ENCODE measurements at places on chromosomes 6 and 20. TPM values are rescaled to one million over a fixed set of nuclear protein-coding genes. Genes with fewer than 3 reads are reported as not detected.

DNA sequence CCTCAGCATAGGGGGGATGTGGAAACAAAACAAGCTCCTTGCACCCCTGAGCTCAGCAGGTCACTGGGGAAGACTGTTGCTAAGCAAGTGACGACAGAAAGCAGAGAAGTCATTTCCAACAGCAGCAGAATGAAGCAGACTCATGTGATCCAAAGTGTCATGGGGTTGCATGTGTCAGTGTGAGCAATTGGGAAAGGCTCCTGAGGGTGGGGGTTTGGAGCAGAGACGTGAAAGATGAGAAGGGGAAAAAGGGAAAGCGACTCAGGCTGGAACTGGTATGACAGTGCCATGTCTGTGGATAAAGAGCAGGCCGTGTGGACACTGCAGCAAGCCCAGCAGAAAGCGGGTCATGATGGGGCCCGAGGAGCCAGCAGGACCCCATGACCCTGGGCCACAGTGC lies 363.9 kb downstream of the PREX1 start:
- H3K27me3 ChIP-seq, result peaks cover 2% of the 10 kb centered on the region
- DNase-seq, result no peak
- no peak overlapping the region for H3K4me3 ChIP-seq
- H3K27ac ChIP-seq, result no peak overlapping the region

- no peak for DNase-seq
- H3K36me3 ChIP-seq, result peaks cover 8% of the 10 kb centered on the region
- peaks cover 3% of the 10 kb centered on the region for H3K27me3 ChIP-seq
These were observed 143.6 kb downstream of the OR2B2 start for GRCh38 chr6:27768556-27768955.

GRCh38 chr6:113735491-113735890 lies 121.7 kb upstream of the MARCKS start:
- peaks cover 3% of the 10 kb centered on the region for H3K4me1 ChIP-seq
- no peaks in the 10 kb centered on the region for H3K36me3 ChIP-seq
- no peak for DNase-seq
- no peak overlapping the region for H3K4me3 ChIP-seq
- no peak overlapping the region for H3K27ac ChIP-seq

DNA sequence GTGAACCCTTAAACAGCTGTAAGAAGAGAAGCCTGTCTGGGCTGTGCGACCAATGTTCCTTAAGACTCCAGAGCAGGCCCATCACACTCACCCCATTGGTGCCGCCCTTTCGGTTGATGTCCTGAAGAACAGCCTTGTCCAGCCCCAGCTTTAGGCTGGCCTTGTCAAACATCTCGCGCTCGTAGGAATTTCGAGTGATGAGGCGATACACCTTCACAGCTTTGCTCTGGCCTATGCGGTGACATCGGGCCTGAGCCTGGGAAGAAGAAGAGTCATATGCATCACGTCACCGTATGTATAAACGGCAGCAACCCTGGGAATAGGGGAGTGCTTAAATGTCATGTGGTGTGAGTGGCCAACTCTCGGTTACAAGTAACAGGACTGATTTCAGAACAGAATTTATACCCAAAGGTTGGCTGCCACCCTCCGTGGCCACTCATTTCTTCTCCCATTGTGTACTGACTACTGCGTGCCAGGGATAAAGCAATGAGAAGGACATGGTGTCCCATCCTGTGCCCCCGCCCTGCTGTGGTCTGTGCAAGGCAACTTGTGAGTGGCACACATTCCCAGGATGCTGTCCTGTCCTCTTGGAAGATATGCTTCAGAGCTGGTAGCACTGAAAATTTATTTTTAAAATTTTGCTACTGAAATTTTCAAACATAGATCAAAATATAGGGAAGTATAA lies 90.7 kb upstream of the EMILIN3 start:
- H3K27me3 ChIP-seq, result no peaks in the 10 kb centered on the region
- DNase-seq, result no peak
- no peak overlapping the region for H3K27ac ChIP-seq
- no peak overlapping the region for H3K4me3 ChIP-seq
- peaks cover 48% of the 10 kb centered on the region for H3K36me3 ChIP-seq

DNA sequence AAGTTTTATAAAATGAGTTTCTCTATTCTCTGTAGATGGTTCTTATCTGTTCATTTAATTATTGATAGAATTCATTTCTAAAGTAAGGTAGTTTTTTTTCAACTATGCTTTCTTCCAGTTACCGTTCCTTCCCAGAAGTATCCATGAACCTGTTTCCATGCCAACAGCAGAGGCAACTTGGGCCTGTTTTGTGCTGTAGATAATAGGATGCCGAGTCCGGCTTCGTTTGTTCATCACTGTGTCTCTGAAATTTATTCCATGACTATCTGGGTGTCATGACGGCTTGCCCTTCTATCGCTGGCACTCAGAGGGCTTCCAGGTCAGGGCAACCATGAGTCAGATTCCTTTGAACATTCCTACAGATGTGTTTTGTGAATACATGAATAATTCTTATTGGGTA lies 190.4 kb downstream of the SYNDIG1 start:
- no peaks in the 10 kb centered on the region for H3K4me1 ChIP-seq
- no peaks in the 10 kb centered on the region for H3K27me3 ChIP-seq
- H3K36me3 ChIP-seq, result no peaks in the 10 kb centered on the region

DNA sequence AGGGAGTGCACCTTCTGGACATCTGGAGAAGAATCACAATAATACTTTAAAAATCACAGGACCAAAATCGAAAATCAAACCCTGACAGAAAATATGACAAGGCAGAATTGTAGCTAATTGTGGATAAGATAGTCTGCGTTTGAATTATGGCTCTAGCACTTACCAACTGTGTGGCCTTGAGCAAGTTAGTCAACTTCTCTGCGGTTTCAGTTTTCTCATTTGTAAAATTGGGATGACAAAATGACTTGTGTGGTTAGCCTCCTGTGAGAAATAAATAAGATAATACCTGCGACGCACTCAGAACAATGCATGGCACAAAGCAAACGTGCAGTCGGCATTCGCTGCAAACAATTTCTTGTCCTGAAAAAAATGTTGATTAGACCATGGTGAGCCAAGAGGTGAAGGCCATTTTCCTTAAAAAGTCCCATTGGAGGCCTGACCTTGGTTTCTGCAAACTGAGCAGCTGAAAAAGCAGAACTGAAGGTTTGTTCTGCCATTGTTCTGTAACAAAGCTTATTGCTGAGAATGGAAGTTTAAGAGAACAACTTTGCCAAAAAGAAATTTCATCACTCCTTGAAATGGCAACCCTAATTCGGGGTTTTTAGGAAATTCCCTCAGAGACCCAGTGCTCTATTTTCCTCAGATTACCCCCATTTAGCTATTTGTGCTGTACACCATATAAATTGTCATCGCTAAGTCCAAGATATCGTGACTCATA lies 266.3 kb downstream of the ERMARD start:
- peaks cover 29% of the 10 kb centered on the region for H3K27me3 ChIP-seq
- no peaks in the 10 kb centered on the region for H3K4me1 ChIP-seq
- H3K4me3 ChIP-seq, result no peak overlapping the region

DNA sequence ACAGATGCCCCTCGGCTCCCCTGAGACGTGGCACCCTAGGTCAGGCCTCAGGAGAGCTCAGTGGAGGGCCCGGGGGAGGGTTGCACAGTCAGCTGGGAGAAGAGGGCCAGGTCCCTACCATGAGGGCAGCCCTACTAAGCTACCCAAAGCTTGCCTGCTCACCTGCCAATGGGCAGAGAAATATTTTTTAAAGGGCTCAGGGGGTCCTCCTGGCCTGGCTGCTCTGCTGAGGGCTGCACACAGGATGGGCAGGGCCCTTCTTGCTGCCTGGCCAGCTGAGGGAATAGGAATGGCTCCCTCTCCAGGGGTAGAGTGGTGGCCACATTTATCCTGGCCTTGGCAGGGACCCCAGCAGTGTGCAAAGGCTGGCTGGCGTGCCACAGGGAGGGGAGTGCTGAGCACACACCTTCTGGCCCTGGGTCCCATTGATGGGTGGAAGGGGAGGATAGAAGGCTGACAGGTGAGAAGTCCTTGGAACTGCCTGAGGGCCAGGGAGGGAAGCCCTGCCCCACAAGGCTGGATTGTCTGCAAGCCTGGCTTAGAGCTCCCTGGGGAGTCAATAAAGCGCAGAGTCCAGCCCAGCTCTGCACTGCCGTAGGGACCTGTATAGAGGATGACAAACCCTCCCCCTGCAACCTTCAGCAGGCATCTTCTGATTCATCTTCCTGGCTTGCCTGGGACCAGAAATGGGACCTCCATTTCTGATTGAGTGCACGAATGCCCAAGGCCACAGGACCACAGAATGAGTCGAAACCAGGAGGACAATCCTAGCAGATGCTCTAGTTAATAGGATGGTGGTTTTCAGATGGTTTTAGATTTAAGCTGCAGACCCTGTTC lies 62.1 kb downstream of the NOL4L start:
- peak; percentile 43 for DNase-seq
- no peak overlapping the region for H3K4me3 ChIP-seq
- H3K27me3 ChIP-seq, result no peaks in the 10 kb centered on the region
- H3K4me1 ChIP-seq, result peaks cover 67% of the 10 kb centered on the region

DNA sequence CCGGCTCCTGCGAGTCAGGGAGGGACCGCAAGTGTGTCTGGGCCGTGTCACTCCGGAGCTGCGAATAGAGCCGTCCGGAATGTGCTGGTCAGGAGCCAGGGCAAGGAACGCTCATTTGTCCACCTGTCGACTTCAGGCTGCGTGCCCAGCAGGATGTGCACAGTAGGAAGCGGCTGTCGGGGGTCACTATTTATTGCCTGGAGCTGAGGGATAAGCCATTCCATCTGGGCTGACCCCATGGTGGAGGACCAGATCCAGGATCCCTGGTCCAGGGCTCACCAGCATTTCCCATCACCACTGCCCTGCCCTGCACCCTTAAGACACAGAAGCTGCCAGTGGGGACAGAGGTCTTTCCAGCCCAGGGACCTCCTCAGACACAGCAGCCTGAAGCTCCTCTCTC lies 14.7 kb downstream of the NTSR1 start:
- H3K4me3 ChIP-seq, result no peak overlapping the region
- H3K4me1 ChIP-seq, result peaks cover 18% of the 10 kb centered on the region
- DNase-seq, result no peak
- H3K27ac ChIP-seq, result no peak overlapping the region

DNA sequence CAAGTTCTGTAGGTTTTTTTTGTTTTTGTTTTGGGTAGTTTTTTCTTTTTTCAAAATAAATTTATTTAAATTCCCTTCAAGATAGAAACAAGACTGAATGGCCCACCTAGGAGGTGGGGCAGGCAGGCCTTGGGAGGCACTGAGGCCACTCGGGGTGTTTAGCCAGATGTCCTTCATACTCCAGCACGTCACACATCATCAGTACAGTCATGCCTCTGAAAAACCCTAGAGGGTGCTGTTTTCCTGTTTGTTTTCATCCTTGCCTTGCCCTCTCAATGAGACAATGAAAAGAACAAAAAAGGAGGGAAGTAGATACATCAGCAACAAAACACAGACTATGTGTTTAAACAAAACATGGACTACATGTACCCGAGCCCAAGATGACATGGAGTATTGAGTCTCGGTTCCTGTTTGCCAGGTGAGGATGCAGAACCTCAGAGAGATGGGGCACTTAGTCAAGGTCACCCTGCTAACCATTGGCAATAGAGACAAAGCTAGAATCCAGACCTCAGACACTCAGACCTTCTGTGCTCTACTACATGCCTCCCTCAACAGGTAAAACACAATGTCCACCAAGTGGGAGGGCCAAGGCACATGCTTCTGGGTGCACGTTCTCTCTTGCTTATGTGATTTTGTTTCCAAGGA lies 26.8 kb upstream of the CLIC5 start:
- H3K36me3 ChIP-seq, result no peaks in the 10 kb centered on the region
- H3K4me1 ChIP-seq, result peaks cover 10% of the 10 kb centered on the region
- H3K27me3 ChIP-seq, result no peaks in the 10 kb centered on the region
- no peak overlapping the region for H3K4me3 ChIP-seq
- peak; percentile 18 for DNase-seq
- H3K27ac ChIP-seq, result no peak overlapping the region

DNA sequence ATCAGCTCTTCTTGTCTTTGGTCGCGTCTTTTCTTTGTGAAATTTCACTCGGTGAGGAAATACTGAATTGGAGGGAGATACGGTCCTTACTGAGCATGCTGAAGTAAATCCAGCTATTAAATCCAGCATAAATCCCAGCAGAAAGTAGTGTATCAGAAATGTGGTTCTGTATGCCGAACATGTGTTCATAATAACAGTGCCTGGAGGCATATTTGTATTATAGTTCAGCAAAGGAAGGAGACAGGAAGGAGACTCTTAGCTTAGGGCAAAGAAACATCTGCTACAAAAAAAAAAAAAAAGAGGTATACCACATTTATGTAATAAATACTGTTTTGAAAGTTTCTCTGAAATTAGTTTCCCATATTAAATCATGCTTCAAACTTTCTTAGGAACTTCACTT lies 211.8 kb downstream of the PLCB4 start:
- H3K4me3 ChIP-seq, result no peak overlapping the region
- H3K36me3 ChIP-seq, result no peaks in the 10 kb centered on the region
- H3K27me3 ChIP-seq, result no peaks in the 10 kb centered on the region
- DNase-seq, result no peak
- no peak overlapping the region for H3K27ac ChIP-seq

GRCh38 chr20:35106827-35107380 lies 14.3 kb upstream of the TRPC4AP start:
- DNase-seq, result no peak
- peaks cover 1% of the 10 kb centered on the region for H3K36me3 ChIP-seq
- H3K27me3 ChIP-seq, result no peaks in the 10 kb centered on the region
- no peak overlapping the region for H3K27ac ChIP-seq

The C6orf58 gene
- not detected for total RNA-seq

The ME1 gene
- 0.05 TPM for total RNA-seq

The DEFB132 gene
- total RNA-seq, result not detected

The AIG1 gene
- 21.2 TPM for total RNA-seq

The TUBB1 gene
- not detected for total RNA-seq

The CHRNA4 gene
- not detected for total RNA-seq

The HSPA1L gene
- total RNA-seq, result 1.9 TPM

The SIRPB1 gene
- 2.1 TPM for total RNA-seq

The LY6G6F gene
- total RNA-seq, result not detected

The TMEM244 gene
- not detected for total RNA-seq

The ZNF165 gene
- 4.6 TPM for total RNA-seq

The SIRPA gene
- not detected for total RNA-seq
